Left renal cortex interstitium (tissue), 4 donors: ENCODE measurements at places on chromosomes 4 and X.

GRCh38 chr4:78168029-78168428 is 110.9 kb downstream of the FRAS1 start:
- DNase-seq, result no peak

- DNase-seq, result no peak
Measured at GRCh38 chrX:135596495-135596894, 76.0 kb downstream of the INTS6L start.

DNA sequence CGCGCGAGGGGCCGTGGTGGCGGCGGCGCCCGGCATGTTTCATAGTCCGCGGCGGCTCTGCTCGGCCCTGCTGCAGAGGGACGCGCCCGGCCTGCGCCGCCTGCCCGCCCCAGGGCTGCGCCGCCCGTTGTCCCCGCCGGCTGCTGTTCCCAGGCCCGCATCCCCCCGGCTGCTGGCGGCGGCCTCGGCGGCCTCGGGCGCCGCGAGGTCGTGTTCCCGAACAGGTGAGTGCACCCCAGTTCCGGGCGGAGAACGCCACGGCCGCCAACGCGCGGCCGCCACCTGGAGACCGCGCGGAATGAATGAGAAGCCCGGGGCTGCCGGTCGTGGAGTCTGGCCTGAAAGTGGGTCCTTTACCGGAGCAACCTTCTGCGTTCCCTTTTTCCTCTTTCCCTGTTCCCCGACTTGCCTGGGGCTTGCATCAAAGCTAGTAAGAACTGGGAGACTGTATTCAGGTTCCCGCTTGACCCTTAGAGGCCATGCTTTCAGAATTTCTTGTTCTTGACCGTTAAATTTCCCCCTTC is 429 bp downstream of the NOCT start:
- peak; percentile 41 for DNase-seq

DNA sequence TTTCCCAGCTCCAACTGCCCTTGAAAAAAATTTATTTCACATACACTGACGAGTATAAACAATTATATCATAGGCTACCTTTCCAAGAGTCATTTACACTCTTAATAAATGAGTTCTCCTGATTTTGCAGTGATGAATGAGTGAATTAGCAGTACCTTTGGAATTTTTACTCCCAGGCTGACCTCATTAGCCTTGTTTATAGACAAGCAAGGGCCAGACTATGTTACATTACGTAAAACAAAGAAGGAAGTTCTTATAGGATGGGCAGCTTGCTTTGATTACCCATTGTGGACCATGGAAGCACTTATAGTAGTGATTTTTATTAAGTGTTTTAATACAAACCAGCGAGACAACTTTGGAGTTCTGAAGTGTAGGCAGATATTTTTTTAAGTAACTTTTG is 112.9 kb upstream of the C1QTNF7 start:
- no peak for DNase-seq

DNA sequence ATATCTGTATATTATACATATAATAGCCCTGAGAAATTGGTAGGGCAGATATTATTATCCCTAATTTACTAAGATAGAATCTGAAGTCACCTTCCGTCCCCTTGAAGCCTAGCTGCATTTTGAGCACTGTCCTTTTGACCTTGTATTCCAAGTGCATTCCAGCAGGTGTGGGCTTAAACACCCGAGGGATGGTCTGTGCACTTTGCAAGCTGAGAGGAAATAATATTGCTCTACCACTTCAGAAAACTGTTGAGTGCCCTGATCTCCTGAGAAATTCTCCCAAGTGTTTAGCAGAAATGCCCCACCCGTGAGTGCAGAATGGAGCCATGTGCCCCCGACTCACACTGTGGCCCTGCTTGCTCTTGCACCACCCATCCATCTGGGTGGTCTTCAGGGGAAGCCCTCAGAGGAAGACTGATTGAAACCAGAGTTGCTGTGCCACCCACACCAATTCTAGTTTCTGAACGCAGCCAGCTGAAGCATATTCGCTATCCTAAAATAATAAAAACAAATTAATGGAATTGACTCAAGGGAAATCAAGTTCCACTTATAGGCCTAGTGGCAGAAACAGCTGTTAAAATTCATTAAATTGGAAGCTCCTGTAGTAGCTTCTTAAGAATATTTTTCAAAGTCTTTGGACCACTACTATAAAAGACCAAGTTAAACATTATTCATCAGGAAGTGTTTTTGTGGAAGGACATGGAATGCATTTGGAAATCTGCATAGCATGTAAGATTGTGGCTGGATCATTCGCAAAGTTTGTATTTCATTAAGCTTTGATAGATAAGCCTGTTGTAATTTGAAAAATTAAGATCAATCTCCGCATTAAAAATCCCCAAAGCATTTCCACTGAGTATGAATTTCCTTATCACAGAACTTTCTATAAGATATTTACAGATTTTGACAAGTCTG is 41.3 kb upstream of the PRKG2 start:
- DNase-seq, result no peak

GRCh38 chr4:79993476-79993875 is 79.6 kb downstream of the ANTXR2 start:
- DNase-seq, result no peak

DNA sequence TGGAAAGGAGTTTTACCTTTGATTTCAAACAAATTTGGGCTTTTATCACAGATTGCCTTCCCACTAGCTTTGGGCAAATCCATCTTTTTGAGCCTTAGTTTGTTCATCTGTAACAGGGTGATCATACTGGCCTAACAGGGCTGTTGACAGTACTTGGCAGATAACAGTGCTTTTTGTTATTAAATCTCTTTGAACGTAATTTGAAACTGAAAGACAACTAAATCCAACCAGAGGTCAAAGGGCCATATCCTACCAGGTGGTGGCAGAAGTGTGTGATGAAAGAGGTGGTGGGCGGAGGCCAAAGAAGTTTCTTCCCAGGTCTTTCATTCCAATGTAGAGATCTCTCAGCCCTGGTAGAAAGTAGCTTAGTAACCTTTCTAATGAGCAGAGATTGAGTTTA is 35.2 kb upstream of the TADA2B start:
- DNase-seq, result no peak

DNA sequence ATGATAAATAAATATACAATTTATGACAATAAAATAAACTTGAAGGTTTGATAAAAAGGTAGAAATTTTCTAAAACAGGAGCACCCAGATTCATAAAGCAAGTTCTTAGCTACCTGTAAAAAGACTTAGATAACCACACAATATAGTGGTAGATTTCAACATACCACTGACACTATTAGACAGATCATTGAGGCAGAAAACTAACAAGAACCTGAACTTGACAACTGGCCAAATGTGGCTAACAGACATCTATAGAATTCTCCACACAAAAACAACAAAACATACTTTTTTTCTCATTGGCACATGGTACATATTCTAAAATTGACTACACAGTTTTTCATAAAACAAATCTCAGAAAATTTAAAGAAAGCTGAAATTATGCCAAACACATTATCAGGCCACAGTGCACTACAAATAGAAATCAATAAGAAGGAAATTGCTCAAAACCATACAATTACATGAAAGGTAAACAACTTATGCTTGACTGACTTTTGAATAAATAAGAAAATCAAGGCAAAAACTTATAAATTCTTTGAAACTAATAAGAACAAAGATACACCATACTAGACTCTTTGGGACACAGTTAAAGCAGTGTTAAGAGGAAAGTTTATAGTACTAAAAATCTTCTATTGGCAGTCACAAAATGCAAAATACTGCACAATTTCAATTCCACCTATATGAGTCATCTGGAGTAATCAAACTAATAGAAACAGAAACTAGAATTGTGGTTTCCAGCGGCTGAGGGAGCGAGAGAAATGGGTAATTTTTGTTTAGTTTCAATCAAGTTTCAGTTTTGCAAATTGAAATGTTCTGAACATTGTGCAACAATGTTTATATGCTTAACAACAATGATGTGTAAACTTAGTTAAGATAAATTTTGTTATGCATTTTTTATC is 925.6 kb downstream of the SH3BGRL start:
- no peak for DNase-seq

GRCh38 chr4:74098427-74098994 is 484 bp downstream of the CXCL2 start:
- no peak for DNase-seq

- DNase-seq, result no peak
Measured at GRCh38 chr4:124964251-124964650, 251.7 kb upstream of the ANKRD50 start.

DNA sequence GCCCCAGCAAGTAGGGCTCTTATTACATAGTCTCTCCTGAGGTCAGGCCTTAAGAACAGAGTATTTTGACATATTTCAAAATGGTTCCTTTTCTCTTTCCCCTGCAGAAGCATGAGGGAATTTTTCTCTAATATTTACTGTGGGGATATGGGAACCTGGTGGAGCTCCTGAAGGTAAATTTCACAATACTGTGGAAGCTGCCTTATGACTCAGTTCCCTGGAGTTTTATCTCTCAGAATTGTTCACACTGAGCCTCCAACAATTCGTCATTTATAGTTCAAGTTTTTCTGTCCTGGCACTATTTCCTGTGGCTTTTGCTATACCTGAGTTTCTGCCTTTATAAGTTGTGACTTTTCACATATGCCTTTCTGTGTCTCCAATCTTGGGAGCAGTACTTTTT is 607.2 kb upstream of the NDST4 start:
- DNase-seq, result no peak

DNA sequence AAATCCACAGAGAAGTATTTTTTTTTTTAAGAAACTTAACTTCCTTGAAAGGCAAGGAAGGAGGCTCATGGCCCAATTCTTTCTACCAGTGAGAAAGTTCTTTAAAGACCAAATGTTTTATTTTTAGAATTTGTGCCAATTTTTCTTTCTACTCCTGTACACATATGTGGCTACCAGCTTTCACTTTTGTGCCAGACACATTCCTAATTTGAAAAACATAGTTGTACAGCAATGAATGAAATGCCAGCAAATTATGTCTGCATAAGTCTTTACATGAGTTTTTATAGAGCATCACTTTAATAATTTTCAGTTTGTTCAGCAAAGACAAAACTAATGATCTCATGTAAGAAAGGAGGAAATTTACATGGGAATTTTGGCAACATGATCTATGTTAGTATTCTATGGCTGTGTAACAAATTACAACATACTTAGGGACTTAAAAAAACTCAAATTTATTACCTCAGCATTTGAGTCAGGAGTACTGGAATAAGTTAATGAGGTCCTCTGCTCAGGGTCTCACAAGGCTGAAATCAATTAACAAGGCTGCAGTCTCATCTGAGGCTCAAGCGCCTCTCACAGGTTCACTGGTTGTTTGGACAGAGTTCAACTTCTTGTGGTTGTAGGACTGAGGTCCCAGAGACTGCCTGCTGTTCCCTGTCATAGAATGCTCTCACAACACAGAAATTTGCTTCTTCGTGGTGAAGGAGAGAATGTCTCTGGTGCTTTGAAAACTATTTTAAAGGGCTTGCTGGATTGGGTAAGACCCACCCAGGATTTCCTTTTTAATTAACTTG is 678.2 kb upstream of the FAM241A start:
- DNase-seq, result no peak

DNA sequence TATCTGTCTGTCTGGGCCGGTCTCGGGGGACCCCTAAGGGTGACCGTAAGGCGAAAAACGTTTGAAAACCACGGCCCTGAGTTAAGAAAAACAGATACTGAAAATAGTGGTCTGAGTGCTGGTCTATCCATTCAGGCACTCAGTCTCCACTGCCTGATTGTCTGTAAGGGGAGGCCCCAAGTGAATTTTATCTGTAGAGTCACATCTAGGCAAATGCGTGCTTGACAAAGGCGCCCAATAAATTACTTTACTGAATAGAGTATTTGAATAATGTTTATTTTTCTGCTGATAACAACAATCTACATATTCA is 465 bp downstream of the HNRNPH2 start:
- no peak for DNase-seq

GRCh38 chrX:40578039-40578695 is 2.6 kb upstream of the ATP6AP2 start:
- no peak for DNase-seq

GRCh38 chr4:176579226-176579625 is 213.5 kb downstream of the VEGFC start:
- no peak for DNase-seq

GRCh38 chrX:105876658-105877057 is 54.3 kb downstream of the NRK start:
- no peak for DNase-seq

DNA sequence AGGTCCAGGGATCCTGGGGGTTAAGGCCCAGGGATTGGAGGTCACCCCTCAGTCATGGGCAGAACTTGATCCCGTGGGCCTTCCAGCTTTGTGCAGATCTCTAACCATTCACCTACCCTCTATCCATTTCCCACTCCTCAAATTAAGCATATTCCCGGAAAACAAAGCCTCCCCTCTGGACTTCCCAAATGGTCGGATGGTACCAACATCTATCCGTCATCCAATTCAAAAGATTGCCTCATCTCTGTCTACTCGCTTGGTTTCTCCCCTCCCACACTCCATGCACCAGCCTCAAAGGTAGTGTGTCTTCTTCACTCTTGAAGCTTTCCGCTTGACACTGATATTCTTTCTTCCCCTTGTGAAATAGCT is 473 bp upstream of the BCLAF3 start:
- DNase-seq, result no peak

- no peak for DNase-seq
Measured at GRCh38 chrX:3549411-3549911, 164.0 kb downstream of the PRKX start.

DNA sequence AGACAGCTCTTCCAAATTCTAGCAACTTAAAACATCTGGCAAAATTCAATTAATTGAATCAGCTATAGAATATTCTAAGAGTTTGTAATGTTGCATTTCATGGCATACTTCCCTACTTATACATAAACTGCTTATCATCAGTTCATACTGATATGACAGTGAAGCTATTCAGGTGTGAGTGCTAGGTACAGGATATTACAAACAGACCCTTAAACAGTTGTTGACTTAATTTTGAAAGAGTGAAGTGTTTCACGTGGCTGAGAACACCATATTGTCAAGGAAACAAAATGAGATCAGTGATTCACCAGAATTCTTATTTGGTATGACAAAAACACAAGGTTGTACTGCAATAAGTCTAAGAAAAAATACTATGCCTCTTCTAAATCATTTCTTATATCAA is 27.4 kb downstream of the CENPU start:
- no peak for DNase-seq
